ENCODE measurements at places on chromosomes 12 and 14. TPM values are rescaled to one million over a fixed set of nuclear protein-coding genes. Genes with fewer than 3 reads are reported as not detected.

- H3K27ac ChIP-seq: peak overlapping the region; percentile 92
- H3K4me1 ChIP-seq: peaks cover 32% of the 10 kb centered on the region
- DNase-seq: peak; percentile 18
- H3K27me3 ChIP-seq: no peaks in the 10 kb centered on the region
Observed at GRCh38 chr12:12716151-12716792, 896 bp upstream of the CDKN1B start.

GRCh38 chr12:45615268-45615667 lies 114.2 kb upstream of the ARID2 start:
- no peak overlapping the region for H3K4me3 ChIP-seq
- H3K36me3 ChIP-seq: no peaks in the 10 kb centered on the region
- DNase-seq: peak; percentile 71

GRCh38 chr14:26067341-26067740 lies 530.5 kb downstream of the NOVA1 start:
- H3K4me3 ChIP-seq: no peak overlapping the region
- no peaks in the 10 kb centered on the region for H3K27me3 ChIP-seq
- no peak overlapping the region for H3K27ac ChIP-seq
- H3K4me1 ChIP-seq: no peaks in the 10 kb centered on the region
- DNase-seq: no peak

GRCh38 chr14:73047808-73048207 lies 10.5 kb upstream of the RBM25 start:
- no peaks in the 10 kb centered on the region for H3K27me3 ChIP-seq
- no peak overlapping the region for H3K27ac ChIP-seq
- DNase-seq: no peak
- no peaks in the 10 kb centered on the region for H3K36me3 ChIP-seq
- no peak overlapping the region for H3K4me3 ChIP-seq
- H3K4me1 ChIP-seq: no peaks in the 10 kb centered on the region

DNA sequence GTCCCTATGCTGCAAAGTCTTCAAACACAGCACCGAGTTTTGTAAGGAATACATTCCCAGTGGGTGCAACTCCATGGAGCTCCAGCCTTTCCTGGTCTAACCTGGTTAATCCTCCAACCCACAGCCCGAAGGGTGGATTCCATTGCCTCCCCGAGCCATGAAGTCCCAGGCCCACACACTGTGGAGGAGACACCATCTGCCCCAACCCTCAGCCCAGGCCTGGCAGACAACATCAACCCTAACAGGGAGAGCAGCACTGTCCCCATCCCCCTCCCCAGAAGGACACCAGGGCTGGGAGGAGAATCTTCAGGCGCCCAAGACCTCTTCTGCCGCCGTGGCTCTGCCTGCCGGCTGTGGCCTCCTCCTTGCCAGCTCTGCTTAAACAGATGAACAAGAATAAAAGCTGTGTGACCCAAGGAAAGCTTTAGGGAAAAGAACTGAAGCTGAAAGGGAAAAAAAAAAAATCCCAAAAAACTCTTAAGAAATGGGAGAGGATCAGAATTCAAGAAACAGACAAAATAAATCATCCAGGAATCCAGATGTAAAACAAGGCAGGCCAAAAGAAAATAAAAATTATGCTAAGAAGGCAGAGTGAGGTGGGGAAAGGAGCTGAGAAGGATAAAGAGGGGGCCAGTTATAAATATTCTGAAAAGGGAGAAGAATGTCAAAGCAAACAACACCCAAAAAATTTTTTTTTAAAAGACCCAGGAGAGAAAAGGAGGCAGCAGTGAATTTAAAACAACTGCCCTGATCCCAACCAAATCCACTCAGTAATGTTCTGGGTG lies 16.0 kb upstream of the ZFP36L1 start:
- peaks cover 18% of the 10 kb centered on the region for H3K4me1 ChIP-seq
- no peaks in the 10 kb centered on the region for H3K36me3 ChIP-seq
- no peak overlapping the region for H3K27ac ChIP-seq
- no peak for DNase-seq

DNA sequence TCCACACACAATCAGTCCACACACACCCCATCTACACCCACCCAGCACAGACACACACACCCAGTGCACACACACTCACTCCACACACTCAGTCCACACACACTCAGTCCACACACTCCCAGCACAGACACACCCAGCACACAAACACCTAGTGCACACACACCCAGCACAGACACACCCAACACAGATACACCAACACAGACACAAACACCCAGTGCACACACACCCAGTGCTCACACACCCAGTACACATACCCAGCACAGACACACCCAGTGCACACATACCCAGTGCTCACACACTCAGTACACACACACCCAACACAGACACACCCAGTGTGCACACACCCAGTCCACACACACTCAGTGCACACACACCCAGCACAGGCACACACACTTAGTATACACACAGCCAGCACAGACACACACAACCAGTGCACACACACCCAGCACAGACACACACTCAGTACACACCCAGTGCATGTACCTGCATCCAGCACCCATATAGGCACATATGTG lies 63.8 kb downstream of the ADGRD1 start:
- DNase-seq: no peak
- no peak overlapping the region for H3K4me3 ChIP-seq
- no peaks in the 10 kb centered on the region for H3K27me3 ChIP-seq

GRCh38 chr14:23030936-23031335 lies 3.8 kb downstream of the PSMB5 start:
- H3K4me1 ChIP-seq: peaks cover 11% of the 10 kb centered on the region
- H3K4me3 ChIP-seq: no peak overlapping the region
- no peak overlapping the region for H3K27ac ChIP-seq

GRCh38 chr12:89016970-89017778 lies 335.1 kb downstream of the DUSP6 start:
- peak overlapping the region; percentile 53 for H3K4me3 ChIP-seq
- H3K27ac ChIP-seq: no peak overlapping the region
- no peaks in the 10 kb centered on the region for H3K36me3 ChIP-seq
- H3K4me1 ChIP-seq: peaks cover 9% of the 10 kb centered on the region

GRCh38 chr12:13661005-13661887 lies 320.2 kb downstream of the GRIN2B start:
- H3K27ac ChIP-seq: no peak overlapping the region
- H3K27me3 ChIP-seq: no peaks in the 10 kb centered on the region
- DNase-seq: peak; percentile 10
- no peaks in the 10 kb centered on the region for H3K36me3 ChIP-seq
- H3K4me3 ChIP-seq: no peak overlapping the region

DNA sequence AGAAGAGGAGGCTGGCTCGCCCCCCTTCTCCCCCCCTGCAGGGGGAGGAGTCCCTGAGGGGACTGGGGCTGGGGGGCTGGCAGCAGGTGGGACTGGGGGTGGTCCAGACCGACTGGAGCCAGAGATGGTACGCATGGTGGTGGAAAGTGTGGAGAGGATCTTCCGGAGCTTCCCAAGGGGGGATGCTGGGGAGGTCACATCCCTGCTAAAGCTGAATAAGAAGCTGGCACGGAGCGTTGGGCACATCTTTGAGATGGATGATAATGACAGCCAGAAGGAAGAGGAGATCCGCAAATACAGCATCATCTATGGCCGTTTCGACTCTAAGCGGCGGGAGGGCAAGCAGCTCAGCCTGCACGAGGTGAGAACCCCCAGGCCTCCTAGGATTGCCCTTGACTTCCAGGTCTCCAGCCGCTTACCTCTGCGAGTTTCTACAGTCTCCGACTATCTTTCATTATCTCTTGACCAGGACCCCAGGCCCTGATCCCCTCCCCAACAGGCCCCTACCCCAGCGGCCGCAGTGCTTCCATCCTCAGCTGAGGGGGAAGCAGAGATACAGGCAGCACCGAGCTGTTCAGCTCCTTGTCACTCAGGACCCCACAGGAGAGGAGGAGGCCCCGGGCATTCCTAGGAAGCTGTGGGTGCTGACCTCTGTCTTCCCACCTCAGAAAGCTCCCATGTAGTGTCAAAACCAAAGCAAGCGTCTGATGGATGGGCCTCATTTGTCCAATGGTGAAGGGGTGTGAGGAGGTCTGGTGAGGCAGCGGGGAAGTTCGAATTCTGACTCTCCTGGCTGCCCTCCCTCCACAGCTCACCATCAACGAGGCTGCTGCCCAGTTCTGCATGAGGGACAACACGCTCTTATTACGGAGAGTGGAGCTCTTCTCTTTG lies 3.0 kb downstream of the NAB2 start:
- no peak overlapping the region for H3K27ac ChIP-seq
- H3K27me3 ChIP-seq: no peaks in the 10 kb centered on the region
- peaks cover 28% of the 10 kb centered on the region for H3K36me3 ChIP-seq
- no peak overlapping the region for H3K4me3 ChIP-seq

- H3K4me1 ChIP-seq: peaks cover 26% of the 10 kb centered on the region
- peak overlapping the region; percentile 89 for H3K27ac ChIP-seq
- no peaks in the 10 kb centered on the region for H3K27me3 ChIP-seq
- H3K36me3 ChIP-seq: peaks cover 34% of the 10 kb centered on the region
- peak overlapping the region; percentile 94 for H3K4me3 ChIP-seq
- no peak for DNase-seq
Observed at GRCh38 chr12:65827342-65827741, 3.1 kb downstream of the HMGA2 start.

GRCh38 chr12:49813131-49813530 lies 15.1 kb downstream of the NCKAP5L start:
- H3K27me3 ChIP-seq: no peaks in the 10 kb centered on the region
- H3K4me3 ChIP-seq: no peak overlapping the region
- DNase-seq: peak; percentile 43
- H3K27ac ChIP-seq: no peak overlapping the region
- peaks cover 16% of the 10 kb centered on the region for H3K4me1 ChIP-seq
- H3K36me3 ChIP-seq: peaks cover 2% of the 10 kb centered on the region

GRCh38 chr14:103217538-103217937 lies 94.3 kb downstream of the TNFAIP2 start:
- H3K27me3 ChIP-seq: peaks cover 30% of the 10 kb centered on the region
- H3K36me3 ChIP-seq: no peaks in the 10 kb centered on the region
- no peak for DNase-seq
- no peak overlapping the region for H3K4me3 ChIP-seq
- H3K4me1 ChIP-seq: no peaks in the 10 kb centered on the region

The KRT77 gene
- not detected for total RNA-seq

The NKX2-8 gene
- total RNA-seq: not detected

The MYO1H gene
- total RNA-seq: not detected

The LMNTD1 gene
- total RNA-seq: not detected

The PTGER2 gene
- not detected for total RNA-seq

The TAS2R19 gene
- 3.1 TPM for total RNA-seq

The RAD51AP1 gene
- total RNA-seq: 5.3 TPM

The PRR4 gene
- 2.2 TPM for total RNA-seq

The LGALS3 gene
- total RNA-seq: 37.4 TPM

Measured in astrocyte (in vitro differentiated cells and primary cell).